ENCODE measurements at places on chromosomes 16 and 17.

GRCh38 chr17:9854255-9854654 lies 28.5 kb downstream of the GLP2R start:
- no peak for DNase-seq

DNA sequence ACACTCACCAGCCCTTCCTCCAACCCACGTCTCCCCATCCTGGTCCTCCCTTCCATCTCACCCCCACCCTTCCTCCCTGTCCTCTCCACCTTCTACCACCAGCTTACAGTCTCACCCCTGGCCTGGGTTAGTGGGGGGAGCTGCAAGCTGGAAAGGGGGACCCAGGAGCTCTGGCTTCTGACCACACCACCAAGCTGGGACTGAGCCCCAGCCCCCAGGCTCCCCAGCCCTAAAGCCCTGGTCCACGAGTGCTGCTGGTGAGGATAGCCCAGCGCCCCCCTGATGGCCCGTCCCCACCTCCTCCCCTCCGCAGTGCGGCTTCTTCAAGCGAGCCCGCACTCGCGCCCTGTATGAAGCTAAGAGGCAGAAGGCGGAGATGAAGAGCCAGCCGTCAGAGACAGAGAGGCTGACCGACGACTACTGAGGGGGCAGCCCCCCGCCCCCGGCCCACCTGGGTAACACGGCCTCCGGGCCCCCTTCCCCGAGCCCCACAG lies 7.2 kb upstream of the PDK2 start:
- DNase-seq: no peak

- no peak for DNase-seq
These were observed 10.2 kb downstream of the CYTH1 start for GRCh38 chr17:78771758-78772382.

- no peak for DNase-seq
These were observed 88.7 kb downstream of the AXIN2 start for GRCh38 chr17:65472666-65473309.

DNA sequence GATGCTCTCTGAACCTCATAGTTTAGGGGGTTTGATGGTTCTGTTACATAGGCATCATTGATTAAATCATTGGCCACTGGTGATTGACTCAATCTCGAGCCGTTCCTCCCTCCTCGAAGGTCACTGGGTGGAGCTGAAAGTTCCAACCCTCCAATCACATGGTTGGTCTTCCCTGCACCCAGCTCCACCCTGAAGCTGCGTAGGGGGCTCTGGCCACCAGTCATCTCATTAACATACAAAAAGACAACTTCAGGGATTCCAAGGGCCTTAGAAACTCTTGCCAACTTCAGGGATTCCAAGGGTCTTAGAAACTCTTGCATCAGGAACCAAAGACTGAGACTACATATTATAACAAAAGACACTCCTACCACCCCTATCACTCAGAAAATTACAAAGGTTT lies 306.5 kb upstream of the TNRC6C start:
- no peak for DNase-seq

- no peak for DNase-seq
These were observed 176.4 kb upstream of the ZKSCAN2 start for GRCh38 chr16:25434064-25434463.

DNA sequence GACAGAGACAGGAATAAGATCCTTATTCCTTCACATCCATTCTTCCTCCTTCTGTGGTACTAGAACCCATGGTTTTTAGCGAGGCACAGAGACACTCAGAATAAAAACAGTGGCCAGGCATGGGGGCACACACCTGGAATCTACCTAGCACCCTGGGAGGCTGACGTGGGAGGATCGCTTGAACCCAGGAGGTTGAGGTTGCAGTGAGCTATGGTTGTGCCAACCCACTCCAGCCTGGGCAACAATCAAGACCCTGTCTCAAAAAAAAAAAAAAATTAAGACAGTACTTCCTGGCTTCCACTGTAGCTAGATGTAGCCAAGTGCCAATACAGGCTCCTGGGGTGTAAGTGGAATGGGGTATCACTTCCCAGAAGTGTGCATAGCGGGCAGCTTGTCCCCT lies 7.4 kb upstream of the SPNS1 start:
- no peak for DNase-seq

GRCh38 chr16:17446661-17447060 lies 24.1 kb downstream of the XYLT1 start:
- DNase-seq: no peak

DNA sequence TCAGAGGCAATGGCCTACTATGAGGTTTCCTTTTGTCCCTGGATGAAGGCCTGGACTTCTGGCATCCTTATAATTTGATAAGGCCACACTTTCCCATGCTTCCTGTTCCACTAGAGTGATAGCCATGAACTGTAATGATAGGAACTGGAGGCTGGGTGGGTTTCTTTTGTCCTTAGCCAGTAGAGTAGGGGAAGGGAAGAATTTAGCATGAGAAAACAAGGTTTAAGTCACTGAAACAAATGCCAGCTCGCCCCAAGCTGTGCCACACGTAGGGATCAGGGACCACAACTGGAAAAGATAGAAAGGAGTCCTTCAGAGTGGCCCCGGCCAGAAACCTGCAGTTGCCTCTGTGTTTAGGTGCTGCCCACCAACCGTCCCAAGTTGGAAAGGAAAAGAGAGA lies 80.9 kb upstream of the C17orf78 start:
- DNase-seq: no peak

- DNase-seq: no peak
These were observed 274.2 kb upstream of the SOX9 start for GRCh38 chr17:71846561-71847110.

DNA sequence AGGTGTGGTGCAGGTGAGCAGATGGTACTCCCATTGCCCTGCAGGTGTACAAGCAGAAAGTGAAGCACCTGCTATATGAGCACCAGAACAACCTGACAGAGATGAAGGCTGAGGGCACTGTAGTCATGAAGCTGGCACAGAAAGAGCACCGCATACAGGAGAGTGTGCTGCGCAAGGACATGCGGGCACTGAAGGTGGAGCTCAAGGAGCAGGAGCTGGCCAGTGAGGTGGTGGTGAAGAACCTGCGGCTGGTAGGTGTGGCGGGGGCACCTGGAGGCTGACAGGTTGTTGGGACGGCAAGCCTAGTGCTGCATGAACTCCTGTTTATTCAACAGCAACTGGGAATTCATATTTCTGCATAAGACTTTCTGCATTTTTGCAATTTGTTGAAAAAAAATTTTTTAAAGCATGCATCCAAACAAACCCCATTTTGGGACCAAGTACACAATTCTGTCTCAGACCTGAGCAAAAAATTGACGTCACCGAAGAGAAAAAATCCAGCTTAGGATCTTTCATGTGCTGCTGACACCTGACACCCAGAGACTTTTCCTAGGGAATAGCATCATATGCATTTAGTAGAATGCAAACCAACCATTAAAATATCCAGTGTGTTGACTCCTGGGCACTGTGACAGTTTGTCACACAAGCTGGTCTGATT lies 13.5 kb upstream of the DBNDD1 start:
- no peak for DNase-seq

DNA sequence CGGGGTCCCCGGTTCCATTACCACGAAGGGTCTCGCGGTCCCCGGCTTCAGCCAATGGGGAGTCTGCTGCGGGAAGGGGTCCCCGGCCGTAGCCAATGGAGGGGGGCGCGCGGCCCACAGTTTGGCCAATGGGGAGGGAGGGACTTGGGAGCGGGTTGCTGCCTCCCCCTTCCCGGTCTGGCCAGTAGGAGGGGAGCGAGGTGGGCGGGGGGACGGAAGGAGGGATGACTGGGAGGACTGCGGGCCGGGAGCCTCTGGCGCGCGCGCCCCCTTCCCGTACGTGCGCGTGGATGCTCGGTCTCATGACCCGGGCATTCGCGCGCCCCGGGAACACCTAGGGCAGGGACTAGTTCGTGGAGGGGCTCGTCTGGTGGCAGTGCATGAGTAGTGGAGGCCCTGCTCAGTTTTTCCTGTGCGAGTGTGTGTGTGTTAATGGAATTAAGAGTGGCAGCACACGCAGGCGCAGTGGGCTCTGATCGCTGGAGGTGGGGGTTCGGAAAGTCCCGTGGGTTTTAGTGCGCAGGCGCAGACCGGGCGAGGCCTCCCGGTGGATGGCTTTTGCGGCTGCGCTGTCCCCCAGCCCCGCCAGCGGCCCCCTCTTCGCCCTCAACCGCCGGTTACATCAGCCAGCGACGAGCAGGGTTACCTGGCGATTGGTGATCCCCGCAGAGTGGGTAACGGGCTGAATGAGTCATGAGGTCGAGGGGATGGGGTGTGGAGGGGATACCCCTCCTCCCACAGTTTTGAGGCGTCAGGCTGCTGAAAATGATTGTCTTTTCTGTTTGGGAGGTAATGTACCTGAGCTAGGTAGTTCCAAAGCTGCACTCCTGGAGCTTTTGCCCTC lies 1.3 kb downstream of the ATXN2L start:
- DNase-seq: peak; percentile 93
